HFFc6 (cell line): ENCODE measurements at places on chromosomes 11 and 22.
A peak's percentile ranks its signal among the peaks of the same experiment; 100 is the strongest.

DNA sequence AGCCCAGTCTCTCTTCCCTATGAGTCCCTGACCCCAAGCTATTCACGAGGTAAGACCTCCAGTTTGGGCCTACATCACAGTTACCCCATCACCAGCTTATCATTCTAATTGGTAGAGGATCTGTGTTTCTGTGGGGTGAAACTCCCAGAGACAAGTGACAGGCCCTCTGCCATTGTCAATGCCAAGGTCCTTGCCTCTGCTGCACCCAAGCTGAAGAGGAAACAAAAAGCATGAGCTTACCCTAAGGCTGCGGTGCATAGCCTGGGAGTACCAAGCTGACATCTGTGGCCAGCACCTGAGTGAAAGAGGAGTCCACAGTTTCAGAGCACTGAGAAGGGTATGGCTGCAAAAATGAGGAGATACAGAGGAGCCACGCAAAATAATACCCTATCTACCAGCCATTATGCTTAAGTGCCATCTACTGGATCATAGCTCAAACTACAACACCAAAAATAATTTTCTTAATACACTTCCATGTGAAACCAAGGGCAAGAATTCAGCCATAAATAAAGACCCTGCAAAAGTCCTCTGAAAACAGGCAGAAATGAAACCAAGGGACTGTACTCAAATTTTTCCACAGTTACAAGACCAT lies 62.3 kb upstream of the ANO5 start:
- DNase-seq: no peak

DNA sequence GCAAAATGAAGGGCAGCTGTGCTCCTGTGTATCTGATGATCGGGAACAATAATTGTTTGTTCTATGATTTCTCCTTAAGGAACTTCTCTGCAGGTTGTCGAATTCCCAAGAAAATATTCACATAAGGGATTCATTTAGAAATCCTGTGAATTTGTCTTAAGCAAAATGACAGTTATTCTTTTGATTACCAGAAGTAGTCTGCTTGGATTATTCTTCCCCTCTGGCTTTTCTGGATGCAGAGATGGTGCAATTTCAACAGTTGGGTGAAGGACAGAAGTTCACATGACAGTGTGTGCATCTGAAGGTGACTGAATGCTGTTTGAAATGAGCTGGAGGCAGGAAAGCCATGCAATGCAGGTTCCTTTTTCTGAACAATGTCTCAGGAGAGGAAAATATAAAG lies 137.2 kb upstream of the MTMR2 start:
- DNase-seq: no peak

DNA sequence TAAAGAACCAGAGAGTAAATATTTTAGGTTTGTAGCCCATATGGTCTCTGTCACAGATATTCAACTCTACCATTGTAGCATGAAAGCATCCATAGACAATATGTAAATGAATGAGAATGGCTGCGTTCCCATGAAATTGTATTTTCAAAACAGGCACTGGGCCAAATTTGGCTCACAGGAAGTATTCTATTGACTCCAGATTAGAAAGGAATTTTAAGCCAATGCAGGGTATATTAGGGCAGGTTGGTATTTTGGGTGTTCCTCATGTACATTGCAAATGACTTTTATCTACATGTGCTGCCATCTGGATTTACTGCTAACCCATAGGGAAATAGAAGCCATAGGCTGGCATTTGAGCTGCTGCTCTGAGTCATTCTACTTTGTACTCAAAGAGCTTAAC lies 35.1 kb upstream of the PDGFD start:
- no peak for DNase-seq

- DNase-seq: no peak
These were observed 22.1 kb downstream of the IGLL5 start for GRCh38 chr22:22909605-22910271.

- no peak for DNase-seq
These were observed 362.3 kb upstream of the KIRREL3 start for GRCh38 chr11:127362754-127363308.

GRCh38 chr11:104372111-104372510 lies 208.2 kb upstream of the PDGFD start:
- no peak for DNase-seq

GRCh38 chr11:47355283-47356128 lies 3.0 kb upstream of the MYBPC3 start:
- peak; percentile 86 for DNase-seq

DNA sequence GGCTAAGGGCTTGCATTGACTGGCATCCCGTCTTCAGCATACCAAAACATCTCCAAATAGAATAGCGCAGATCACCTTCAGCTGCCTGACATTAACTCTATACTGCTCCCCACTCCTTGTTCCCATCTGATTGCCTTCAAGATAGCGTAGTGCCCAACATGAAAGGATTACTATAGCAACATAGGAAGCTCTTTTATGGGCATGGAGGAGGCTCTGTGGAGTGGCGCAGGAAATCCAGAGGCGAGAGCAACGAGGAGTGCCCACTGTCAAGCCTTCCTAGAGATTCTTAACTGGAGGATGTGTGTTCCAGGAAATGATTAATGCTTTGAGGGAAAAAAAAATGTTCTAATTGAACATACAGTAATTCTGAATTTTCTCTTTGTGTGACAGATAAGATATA lies 213.3 kb downstream of the CADM1 start:
- DNase-seq: no peak

DNA sequence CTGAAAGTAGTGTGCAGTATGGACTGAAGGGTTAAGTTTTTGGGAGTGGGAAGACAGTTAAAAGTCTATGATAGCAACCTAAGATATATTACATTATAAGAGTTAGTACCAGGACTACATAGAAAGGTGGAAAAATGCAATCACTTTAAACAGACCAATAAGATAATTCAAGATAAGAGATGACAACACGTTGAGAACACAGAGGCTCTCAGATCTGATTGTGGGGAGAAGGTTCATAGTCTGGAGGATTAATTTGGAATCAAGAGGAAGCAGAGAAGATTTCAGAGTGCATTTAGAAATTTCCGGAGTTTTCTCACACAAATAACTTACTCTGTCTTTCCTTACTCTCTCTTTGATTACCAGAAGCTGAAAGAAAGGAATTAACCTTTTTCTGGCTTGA lies 441 bp downstream of the CASP5 start:
- DNase-seq: no peak

- peak; percentile 71 for DNase-seq
These were observed 71.0 kb downstream of the JAM3 start for GRCh38 chr11:134139873-134140331.

DNA sequence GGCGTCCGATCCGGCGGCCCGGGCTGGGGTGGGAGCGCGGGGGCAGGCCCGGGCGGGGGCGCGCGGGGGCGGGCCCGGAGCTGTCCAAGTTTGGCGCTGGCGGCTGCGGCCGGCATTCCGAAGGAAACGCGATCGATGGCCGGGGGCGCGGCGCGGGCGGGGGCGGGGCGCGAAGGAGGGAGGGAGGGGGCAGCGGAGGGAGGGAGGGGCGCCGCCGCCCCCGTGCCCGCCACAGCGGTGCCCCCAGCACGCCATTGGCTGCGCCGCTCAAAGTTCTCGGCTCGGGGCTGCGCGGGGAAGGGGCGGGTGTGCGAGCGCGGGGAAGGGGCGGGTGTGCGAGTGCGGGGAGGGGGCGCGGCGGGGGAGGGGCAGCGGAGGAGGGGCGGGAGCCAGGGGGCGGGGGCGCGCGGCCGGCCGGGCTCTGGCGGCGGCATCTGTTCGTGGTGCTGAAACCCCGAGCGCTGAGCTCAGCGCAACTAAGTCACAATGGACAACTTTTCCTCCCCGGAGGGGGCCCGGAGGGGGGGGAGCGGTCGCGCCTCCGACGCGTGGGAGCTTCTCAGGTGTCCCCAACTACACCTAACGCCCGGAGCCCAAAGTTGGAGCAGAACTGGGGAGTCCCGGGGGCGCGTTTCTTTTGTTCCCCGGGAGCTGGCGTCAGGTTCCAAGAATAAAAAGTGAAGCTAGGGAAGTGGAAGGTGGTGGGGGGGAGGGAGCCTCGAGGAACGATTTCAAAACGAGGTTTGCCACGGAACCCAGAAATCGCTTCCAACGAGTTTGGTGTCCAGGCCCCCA lies 2.2 kb downstream of the PHF21B start:
- no peak for DNase-seq
